ENCODE measurements at places on chromosomes 6 and 20.

GRCh38 chr6:32845384-32845884 is 1.6 kb upstream of the PSMB8 start:
- DNase-seq, result peak; percentile 46

GRCh38 chr20:13581451-13581850 is 57.3 kb downstream of the TASP1 start:
- DNase-seq, result no peak

GRCh38 chr6:150191809-150192208 is 49.0 kb downstream of the PPP1R14C start:
- no peak for DNase-seq

GRCh38 chr6:14930366-14930989 is 315.4 kb upstream of the JARID2 start:
- DNase-seq, result no peak

GRCh38 chr20:5886788-5887187 is 63.5 kb downstream of the TRMT6 start:
- no peak for DNase-seq

- DNase-seq, result no peak
Observed at GRCh38 chr20:44648068-44648467, 3.4 kb downstream of the ADA start.

Data from suppressor macrophage treated with lipopolysaccharide for 1 hour (primary cell).